Muscle of back (tissue), 13 donors: ENCODE measurements at places on chromosomes 16 and 17.
A peak's percentile ranks its signal among the peaks of the same experiment; 100 is the strongest.

DNA sequence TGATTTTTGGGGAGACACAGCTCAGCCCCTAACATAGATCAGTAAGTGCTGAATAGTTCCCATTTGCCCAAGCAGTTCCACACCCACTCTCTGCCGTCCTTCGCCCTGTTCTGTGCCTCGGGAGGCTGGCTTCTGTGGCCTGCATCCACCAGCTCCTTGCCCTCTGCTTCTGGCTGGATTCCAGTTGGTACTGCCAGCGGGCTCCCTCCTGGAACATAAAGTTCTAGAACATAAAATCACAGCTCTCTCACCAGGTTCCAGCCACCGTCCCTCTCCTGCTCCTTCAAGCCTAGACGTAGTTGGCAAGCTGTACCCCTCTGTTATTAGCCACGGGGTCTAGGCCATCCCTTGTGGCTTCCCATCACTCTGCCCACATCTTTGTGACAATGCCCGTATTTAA is 3.9 kb upstream of the MRPS23 start:
- no peak for DNase-seq

GRCh38 chr16:8572919-8573724 is 17.2 kb downstream of the TMEM114 start:
- DNase-seq, result peak; percentile 49

GRCh38 chr17:12021623-12022140 is 1.0 kb downstream of the MAP2K4 start:
- peak; percentile 27 for DNase-seq

- peak; percentile 70 for DNase-seq
Measured at GRCh38 chr17:48543854-48544348, 1.0 kb downstream of the HOXB2 start.

DNA sequence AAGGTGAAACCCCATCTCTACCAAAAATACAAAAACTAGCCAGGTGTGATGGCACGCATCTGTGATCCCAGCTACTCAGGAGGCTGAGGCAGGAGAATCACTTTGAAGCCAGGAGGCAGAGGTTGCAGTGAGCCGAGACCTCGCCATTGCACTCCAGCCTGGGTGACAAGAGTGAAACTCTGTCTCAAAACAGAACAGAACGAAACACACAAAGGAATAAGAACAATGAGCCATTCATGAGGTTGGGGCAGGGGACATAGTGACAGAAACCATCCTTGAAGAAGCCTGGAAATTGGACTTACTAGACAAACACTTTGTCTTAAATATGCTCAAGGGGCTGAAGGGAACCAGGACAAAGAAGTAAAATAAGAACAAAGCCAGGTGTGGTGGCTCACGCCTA is 39.4 kb downstream of the WDR45B start:
- DNase-seq, result no peak
